ENCODE measurements at places on chromosomes 4 and X.
A peak's percentile ranks its signal among the peaks of the same experiment; 100 is the strongest.

GRCh38 chr4:1087371-1087770, 26.0 kb downstream of the RNF212 start:
- DNase-seq: no peak

- DNase-seq: peak; percentile 17
These were observed 199.3 kb upstream of the GRID2 start for GRCh38 chr4:92104506-92104905.

- peak; percentile 57 for DNase-seq
These were observed 58.0 kb upstream of the CHRDL1 start for GRCh38 chrX:110853610-110854009.

GRCh38 chrX:22037225-22037624, 5.1 kb downstream of the PHEX start:
- DNase-seq: no peak

GRCh38 chrX:57451426-57452020, 140.3 kb upstream of the ZXDB start:
- DNase-seq: no peak

GRCh38 chrX:74133156-74133796, 170.7 kb upstream of the ZCCHC13 start:
- peak; percentile 82 for DNase-seq
